ENCODE measurements at places on chromosomes 4 and X.

DNA sequence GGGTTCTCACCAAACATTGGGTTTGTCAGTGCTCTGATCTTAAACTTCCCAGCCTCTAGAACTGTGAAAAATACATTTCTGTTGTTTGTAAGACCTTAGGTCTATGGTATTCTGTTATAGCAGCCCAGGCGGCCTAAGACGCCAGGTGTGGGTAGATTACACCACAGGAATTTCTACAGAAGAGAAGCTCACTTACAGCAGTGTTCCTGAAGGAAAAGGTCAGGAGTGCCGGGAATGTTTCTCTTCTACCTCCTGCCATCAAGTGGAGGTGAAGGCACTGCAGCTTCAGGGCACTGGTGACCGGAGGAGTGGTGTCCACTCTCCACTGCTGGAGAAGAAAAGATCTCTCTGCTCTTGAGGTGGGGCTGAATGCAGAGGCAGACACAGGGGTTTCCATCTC, 45.7 kb downstream of the FHDC1 start:
- DNase-seq, result no peak

DNA sequence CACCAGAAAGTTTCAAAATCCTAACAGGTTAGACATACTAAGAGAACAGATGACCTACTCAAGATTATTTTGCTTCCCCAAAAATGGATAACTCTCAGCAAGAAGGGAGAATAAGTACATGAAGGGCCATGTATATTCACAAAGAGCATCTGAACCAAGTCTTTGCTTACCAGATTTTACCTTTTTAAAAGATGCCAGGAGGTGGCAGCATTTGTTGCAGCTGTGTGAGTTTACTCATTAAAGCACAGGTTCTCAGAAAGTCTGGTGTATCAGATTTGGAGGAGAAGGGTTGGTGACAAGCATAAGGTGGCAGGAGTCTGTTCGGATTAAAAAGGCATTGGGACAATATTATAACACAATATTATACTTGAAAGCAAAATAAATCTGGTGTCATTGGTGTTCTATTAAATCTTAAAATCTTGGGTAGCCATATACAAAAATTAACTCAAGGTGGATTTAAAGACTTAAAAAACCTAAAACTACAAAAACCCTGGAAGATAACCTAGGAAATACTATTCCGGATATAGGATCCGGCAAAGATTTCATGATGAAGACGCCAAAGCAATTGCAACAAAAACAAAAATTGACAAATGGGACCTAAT, 51.3 kb upstream of the NFKB1 start:
- peak; percentile 6 for DNase-seq

GRCh38 chr4:41992967-41993857, 2.9 kb downstream of the SLC30A9 start:
- DNase-seq, result no peak

GRCh38 chr4:139786494-139787354, 121.1 kb downstream of the MGST2 start:
- no peak for DNase-seq

GRCh38 chrX:23312136-23312535, 22.5 kb upstream of the PTCHD1 start:
- DNase-seq, result no peak

DNA sequence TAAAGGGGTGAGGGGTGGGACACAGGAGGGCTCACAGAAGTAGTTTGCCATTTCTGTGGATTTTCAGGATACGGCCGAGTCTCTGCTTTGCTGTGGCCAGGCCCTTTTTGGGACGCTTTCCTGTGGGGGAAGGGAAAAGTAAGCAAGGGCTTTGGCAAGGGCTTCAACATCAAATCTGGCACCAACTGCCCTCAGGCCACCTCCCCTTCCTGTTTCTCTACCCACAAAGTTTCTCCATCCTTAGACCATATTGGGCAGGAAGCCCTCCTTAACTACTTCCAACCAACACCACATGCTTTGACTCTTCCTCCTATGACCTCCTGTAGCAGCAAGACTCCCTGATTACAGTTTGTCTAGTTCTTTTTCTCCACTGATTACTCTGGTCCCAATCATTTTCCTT, 105.1 kb downstream of the PHF8 start:
- DNase-seq, result no peak

DNA sequence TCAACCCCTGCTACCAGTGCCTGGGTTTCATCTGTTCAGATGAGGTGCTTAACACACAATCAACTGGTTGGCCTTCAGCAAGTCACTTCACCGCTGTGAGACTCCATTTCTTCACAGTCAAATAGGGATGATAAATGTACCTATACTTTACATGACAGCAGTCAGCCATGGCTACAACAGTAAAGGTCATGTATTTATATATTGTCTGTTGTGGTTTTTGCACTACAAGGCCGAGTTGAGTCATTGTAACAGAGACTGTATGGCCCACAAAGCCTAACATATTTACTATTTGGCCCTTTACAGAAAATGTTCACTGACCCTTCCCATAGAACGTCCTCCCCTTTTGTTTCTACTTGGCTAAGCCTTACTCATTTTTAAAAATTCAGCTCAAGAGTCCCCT, 404.6 kb upstream of the F9 start:
- no peak for DNase-seq

DNA sequence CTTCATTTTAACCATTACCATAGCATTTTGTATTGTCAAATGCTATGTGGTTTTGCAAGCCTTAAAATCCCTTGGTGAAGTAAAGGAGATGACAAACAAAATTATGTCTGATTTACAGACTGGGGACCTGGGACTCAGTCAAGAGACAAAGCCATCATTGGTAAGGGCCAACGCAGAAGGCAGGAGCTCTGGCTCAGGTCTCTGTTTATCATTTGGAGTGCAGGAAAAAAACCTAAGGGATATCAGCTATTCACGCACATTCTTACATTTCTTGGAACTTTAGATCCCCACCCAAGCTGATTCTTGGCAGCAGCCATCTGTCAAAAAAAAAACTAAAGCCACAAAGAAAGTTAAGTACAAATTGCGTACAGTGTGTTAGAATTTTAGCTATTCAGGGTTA, 731.9 kb downstream of the STPG2 start:
- no peak for DNase-seq

DNA sequence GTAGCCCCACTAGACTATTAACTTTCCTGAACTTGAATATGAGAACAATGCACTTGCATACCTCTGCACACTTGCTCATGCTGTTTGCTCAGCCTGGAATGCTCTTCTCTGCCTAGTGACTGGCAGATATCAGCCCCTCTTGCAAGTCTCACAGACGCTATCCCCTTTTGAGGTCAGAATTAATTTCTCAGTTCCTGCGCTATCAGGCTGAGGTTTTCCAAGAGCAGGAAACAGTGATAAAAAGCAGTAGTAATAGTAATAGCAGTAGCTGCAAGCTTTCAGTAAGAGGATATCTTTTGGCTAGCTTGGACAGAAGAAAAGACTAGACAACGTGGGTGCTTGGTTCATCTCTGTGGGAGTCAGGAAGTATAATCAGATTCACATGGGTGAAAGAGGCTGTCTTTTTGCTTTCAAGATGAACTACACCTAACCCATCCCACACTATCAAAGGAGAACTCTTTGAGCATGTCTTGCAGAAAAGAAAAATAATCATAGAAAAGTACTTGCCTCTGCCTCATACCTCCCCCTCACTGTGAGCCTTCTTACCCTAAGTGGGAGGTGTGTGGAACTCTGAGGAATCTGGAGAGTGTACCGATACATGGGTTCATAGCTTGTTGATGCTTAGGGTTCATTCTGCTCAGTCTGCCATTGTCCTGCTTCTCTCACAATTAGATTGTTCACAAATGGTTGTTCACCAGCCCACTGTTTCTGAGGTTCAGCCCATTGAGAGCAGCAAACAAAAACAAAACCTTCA, 11.3 kb upstream of the DRP2 start:
- DNase-seq, result no peak

DNA sequence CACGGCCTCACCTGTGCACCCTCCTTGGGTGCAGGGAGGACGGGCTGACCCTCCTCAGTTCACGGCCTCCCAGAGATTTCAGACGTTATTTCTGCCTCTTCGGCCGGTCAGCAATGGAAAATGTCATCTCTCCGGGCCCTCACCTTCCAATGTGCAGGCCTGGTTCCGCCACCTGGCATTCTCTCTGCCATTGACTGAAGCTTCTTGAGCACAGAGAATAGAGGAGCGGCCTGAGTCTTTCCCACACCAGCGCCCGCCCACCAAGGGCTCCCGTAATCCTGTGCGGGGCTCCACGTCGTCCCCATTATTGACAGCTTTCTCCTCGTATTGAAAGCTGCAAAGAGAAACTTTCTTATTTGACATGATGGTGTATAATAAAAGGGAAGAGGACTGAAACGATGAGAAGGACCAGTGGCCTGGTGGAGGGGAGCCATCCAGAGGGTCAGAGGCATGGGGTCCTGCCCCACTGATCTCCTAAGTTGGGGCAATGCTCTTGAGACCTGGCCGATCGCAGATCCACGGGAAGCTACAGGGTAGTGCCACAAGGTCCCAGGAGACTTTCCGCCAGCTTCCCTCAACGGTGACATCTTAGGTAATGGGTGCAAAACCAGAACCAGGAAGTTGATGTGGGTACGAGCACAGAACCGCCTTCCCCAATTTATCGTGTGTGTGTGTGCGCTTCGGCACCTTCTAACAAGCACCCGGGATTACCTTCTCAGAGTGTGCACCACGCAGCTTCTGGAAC, 20.6 kb downstream of the HTRA3 start:
- no peak for DNase-seq

DNA sequence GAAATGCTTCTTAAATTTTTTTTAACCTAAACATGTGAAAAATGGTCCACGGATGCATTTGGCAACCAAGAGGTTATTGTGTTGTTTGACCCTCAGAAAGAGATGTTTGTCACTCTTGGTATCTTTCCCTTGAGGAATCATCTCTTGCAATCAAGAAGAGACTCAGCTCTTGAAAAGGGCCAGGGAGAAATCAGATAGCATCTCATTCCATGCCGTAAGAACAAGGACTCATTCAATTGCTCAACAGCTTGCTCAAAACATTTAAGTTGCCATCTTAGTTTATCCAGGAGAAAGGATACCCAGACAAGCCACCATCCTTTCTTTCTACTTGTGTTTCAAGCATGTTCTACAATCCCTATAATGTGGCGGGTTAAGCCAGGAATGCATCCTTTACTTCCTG, 209.5 kb upstream of the LNX1 start:
- DNase-seq, result no peak

- DNase-seq, result no peak
Measured at GRCh38 chrX:110853610-110854009, 58.0 kb upstream of the CHRDL1 start.

DNA sequence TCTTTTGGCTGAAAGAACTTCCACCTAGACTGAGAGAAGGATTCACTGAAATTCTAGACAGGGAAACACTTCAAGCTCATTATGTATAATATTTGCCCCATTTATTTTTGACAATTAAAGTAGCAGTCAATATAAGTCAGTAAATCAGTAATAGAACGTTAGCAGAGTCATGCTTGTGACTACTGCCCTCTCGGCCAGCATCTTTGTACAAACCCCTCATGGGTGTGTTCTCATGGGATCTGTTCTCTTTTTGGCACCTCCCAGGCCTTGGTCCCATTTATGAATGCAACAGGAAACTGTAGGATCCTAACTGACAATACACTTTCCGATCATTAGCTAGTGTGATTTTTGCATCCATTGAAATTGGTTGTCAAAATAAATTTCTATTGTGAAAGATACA, 2.9 kb downstream of the MSL3 start:
- DNase-seq, result no peak

DNA sequence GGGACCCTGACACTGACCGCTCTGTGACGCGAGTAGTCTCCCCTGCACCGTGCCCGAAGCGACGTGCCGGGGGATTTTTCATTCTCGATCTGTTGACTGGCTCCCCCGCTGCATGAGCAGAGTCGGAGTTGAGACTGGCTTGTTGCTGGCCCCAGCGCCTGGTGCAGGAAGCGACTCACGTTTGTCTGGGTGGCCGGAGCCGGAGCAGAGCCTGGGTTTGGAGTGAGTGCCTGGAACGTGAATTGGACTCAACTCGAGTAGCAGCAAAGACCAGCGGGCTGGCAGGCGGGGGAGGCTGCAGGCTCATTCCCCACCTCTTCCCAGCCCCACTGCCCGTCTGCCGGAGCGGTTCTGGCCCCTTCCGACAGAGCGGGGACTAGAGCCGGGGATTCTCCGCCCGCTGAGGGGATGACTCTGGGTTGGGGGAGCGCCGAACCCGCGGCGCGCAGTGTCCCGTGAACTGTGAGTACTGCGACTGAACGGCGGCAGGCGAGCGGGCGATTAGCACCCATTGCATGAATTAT, 554 bp downstream of the PCDH7 start:
- no peak for DNase-seq

DNA sequence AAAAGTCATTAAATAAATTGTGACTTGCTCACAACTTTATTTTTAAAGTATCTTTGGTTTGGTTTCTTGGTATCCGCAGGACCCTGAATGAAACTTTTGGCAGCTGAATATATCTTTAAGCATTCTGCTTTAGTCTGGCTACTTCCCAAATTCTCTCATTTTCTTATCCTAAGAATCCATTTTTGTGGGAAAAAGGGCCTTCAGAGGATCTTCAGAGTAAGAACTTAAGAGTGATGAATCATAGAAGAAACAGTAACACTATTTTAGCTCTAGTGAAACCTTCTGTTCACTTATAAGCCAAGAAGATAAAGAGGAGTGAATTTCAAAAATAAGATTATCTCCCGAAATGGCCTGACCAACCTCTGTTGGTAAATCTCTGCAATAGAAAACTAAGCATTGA, 540.6 kb upstream of the MAGEB18 start:
- no peak for DNase-seq

DNA sequence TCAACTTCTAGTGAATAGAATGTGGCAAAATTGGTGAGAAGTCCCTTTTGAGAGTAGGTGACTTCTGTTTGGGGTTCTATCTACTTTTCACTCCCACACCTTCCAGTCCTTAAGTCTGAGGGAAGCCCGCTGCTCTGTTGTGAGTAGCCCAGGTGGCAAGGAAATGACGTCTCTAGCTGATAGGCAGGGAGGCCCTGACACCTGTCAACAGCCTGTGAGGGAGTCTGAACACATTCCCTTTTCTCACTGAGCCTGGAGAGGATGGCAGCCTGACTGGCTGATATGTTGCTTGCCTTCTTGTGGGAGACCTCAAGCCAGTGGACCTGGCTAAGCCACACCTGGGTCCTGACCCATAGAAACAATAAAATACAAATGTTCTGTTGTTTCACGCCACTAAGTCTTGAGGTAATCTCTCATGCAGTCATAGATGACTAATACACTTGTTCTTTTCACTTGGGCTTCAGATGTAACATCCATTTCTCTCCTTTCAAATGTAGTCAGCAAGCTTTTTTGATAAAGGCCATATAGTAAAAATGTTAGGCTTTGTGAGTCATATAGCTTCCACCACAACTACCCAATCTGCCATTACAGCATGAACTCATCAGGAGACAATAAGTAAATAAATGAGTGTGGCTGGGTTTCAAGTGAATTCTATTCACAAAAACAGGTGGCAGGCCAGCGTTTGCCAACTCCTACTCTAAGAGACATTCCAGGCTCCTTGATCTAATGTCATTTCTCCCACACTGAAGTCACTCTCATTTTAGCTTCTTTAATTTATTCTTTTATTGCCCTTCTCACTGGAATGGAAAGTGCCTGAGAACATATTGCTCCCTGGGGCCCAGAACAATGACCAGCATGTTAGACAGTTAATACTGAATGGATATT, 265.1 kb upstream of the MAD2L1 start:
- peak; percentile 0 for DNase-seq
